ENCODE measurements at places on chromosomes 4 and X.

DNA sequence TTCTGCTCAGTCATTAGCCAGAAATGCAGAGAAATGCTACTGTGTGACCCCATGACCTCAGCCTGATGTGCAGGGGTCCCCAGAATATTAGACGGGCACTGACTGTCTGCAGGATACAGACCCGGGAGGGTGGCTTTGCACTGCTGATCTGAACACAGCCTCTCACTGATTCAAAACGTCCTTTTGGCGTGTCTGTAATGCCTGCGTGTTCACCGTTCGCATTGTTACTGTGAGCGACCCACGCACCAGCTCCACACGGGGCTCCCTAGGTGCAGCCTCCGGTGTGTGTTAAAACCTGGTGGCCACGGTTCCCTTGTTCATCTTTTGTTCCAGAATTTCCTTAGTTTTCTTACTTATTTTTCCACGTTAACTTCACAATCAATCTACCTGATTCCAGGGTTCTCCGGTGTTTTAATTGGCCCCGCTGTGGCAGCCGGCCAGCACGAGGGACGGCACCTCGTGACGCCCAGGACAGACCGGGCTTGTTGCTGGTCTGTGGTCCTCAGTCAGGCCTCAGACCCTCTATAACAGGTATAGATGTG, 32.0 kb upstream of the SPON2 start:
- DNase-seq: no peak

- DNase-seq: no peak
Observed at GRCh38 chr4:35347276-35347675, 897.0 kb downstream of the ARAP2 start.

GRCh38 chr4:183356931-183357675, 34.9 kb upstream of the CLDN24 start:
- no peak for DNase-seq

- DNase-seq: no peak
Observed at GRCh38 chrX:136588036-136588435, 56.0 kb downstream of the VGLL1 start.

DNA sequence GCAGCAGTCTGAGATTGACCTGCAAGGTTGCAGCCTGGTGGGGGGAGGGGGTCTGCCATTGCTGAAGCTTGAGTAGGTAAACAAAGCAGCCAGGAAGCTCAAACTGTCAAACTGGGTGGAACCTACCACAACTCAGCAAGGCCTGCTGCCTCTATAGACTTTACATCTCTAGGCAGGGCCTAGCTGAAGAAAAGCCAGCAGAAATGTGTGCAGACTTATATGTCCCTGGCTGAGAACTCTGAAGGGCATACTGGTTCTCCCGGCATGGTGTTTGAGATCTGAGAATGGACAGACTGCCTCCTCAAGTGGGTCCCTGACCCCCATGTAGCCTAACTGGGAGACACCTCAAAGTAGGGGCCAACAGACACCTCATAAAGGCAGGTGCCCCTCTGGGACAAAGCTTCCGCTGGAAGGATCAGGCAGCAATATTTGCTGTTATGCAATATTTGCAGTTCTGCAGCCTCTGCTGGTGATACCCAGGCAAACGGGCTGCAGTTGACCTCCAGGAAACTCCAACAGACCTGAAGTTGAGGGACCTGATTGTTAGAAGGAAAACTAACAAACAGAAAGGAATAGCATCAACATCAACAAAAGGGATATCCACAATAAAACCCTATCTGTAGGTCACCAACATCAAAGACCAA, 167.6 kb downstream of the GC start:
- DNase-seq: no peak

DNA sequence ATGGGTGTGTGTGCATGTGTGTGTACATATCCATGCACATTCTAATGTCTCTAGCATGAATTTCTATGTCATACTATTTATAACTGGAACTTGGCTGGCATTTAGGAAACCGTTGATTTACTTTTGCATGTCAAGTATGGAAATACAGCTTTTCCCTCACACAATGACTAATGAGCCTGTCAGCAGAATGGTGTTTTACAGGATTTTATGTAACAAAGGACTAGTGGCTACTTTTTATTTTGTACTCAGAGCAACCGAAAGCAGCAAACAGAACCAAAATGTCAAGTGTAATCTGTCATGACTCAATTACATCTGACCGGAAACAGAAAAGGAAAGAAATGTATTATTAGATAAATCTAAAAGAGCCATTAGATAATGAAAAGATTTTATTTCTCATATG, 1911.5 kb upstream of the AGA start:
- DNase-seq: no peak

DNA sequence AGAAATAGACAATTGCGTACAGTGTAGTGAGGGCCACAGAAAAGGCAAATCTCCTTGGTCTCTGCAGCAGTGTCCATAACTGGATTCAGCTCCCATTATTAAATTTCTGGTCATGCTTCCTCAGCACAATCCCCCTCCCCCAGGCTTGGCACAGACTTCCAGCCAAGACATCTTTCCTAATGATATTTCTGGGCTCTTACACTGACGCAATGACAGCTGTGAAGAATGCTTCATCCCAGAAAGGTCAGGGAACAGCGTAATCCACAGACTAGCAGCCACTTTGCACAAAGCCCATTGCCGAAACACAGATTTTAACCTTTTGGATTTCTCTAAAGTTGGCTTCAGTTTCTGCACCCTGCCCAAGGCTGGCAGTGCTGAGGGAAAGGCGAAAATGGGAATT, 597.6 kb upstream of the CPEB2 start:
- DNase-seq: no peak

All from H1 (cell line).